ENCODE measurements at places on chromosomes 11 and 22.

GRCh38 chr11:126111458-126112116 is 48.9 kb upstream of the CDON start:
- no peak for DNase-seq

- DNase-seq: no peak
Observed at GRCh38 chr11:67240576-67241389, 25.5 kb upstream of the GRK2 start.

- DNase-seq: no peak
Observed at GRCh38 chr11:91585035-91585801, 639.4 kb upstream of the FAT3 start.

DNA sequence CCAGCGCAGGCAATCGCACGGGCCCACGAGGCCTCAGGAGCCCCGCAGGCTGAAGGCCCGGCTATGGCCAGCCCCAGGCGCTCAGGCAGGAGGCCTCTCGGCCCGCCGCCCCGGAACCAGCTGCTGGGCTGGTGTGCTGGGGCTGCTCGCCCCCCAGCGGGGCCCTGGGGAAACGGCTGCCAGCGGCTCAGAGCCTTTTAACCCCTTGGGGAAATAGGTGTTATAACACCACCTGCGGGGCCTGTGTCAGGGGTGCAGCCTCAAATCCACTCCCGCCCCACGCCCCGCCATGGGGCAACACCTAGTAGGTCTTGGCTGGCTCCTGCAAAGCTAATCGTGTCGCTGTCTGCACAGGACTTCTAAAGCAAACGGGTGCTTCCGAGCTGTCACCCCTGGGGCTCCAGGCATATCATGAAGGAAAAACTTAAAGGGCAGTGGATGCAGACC is 237.4 kb downstream of the TTC28 start:
- peak; percentile 82 for DNase-seq

DNA sequence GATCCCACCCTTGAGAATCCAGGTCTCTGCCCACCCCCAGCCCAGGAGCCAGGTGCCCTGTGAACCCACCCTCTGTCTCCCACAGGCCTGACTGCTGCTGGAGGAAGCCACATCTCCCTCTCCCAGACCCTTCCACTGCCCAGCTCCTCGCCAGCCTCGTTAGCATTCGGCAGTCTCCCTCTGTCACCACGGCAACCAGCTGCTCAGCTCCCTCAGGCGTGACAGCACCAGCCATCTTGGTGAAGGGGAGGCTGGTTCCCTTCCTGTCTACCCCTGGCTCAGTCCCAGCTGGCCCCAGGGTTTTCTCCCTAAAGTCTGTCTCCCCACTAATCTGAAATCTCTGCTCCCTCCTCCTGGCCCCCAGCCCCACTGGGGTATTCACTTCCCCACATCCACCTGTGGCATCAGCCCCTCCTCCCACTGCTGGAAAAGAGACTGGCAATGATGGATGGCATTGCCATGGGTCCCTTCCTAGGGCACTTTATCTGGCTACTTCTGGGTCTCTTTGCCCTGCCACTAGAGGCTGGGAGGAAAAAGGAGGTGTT is 28.1 kb downstream of the NRXN2 start:
- DNase-seq: no peak

DNA sequence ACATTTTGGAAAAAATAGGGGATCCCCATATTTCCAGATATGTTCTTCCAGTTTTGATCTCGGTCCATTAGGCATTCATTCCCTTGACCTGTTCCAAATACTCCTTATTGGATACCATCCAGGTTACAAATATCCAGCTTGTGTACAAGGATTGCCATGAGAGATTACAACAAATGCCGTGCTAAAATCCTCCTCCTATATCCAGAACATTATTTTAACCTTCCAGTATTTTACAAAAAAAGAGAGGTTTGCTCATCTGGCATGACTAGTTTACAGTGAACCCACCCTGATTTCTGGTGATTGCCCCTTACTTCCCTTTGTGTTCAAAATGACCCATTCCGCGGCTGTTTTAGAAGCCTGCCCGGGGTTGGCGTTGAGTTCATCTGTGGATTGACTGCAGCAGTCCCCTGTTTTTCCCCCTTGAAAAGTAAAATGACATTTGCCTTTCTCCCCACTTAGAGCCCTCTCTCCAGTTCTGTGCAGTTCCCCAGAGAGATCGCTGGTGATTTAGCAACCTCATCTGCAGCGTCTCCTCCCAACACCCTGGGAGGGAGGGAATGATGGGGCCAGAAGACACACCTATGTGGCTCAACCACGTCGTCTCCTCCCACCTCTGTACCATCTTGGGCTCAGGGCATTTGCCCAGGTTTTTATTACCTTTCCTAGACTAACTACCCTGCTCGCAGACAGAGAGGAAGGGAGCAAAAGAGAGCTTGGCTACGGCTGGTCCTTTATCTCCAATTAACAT is 73.6 kb downstream of the DSCAML1 start:
- DNase-seq: no peak

DNA sequence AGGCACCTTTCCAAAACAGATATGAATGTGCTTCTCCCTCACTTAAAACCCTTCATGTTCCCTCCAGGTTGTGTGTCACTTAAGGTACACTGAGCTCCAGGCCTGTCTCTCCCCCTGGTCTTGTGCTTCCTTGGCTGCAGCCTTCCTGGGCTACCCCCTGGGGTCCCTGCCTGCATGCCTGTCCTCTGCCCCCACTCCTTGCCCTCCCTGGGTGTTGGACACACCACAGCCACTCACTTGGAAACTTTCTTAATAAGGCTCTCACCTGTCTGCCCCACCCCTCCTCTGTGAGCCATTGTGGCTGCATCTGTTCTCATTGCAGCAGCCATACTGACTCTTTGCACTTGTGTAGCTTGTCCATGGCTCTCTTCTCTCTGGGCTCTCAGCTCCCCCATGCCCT is 60.6 kb downstream of the CABIN1 start:
- DNase-seq: no peak

Data from left forelimb (tissue), 1 donor.